NCI-H774 (cell line): ENCODE measurements at places on chromosomes 5 and 9.

DNA sequence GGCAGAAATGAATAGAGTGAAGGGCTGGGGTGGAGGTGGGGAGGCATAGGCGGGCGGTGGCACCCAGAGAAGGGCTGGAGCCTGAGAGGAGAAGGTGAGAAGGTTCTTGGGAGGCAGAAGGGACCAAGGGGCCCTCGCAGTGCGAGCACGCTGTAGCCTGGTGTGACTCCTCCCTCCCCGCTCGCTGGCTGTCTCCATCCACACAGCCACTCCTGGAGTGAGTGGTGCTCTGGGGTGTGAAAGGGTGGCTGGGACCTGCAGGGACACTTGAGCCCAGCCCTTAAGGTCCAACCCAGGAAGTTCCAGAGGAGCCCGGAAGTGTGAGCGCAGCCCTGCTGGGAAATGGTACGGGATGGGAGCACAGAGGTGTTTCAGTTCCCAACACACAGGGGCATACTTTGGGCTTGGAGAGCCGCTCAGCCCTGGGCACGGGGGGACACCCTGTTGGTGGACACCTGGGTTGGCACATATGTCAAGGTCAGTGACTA is 9.3 kb upstream of the SCGB3A1 start:
- no peak for DNase-seq

DNA sequence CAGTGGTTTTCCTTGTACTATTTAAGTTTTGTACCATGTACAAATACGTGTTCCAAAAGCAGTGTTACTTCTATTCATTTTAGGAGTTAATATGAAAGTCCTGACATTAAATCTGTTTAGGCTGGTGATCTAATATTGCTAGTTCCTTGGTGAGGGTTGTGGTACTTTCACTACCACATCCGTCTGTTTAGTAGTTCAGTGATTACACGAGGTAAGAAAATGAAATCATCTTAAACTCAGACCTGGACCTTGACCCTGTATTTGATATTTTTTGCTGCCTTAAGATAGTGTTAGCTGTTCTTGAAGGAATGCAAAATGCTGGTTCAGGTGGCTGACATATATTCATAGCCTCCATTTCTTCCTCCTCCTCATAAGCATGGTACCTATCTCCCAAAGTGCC is 50.3 kb downstream of the MTAP start:
- DNase-seq: no peak

DNA sequence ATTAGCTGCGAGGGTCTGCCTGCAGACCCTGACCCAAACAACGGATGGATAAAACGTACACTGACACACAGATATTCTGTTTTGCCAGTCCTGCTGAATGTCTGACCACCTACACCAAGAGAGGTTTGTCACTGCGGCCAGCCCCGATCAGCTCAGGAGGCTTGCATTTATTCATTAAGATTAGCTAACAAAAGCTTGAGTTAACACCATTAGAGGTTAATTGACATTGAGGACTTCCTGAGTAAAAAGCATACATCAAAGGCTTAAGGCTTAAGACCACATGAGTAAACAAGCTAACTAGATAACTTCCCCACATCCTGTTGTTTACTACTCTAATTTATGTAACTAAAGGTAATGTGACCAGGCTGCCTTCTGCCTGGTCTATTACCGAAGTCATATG is 198.1 kb upstream of the TRPC7 start:
- DNase-seq: no peak

DNA sequence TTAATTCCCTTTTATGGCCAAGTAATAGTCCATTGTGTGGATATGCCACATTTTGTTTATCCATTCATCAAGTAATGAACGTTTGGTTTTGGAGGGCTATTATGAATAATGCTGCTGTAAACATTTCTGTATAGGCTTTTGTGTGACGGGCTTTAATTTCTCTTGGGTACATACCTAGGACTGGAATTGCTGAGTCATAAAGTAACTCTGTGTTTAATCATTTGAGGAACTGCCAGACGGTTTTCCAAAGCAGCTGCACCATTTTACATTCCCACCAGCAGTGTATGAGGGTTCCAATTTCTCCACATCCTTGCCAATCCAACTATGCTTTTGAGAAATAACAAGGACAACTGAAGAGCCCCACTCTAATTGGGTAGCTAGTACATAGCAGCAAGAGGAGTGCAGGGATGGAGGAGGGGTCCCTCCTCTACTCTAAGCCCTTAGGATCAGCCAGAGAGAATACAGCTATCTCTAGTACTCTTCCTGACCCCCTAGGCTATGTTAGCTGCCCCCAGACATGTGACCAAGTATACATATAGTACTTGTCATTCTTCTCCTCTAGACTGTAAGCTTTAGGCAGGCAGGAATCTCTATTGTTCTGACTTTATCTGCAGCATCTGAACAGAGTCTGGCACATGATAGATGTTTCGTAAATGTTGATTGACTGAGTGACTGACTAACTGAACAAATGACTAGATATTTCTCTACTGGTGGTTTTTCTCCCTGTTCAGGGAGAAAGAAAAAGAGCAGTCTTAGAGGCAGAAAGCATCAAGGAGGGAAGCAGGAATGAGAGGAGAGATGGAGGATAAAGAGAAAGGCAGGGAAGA is 22.1 kb upstream of the MATR3 start:
- DNase-seq: peak; percentile 85

DNA sequence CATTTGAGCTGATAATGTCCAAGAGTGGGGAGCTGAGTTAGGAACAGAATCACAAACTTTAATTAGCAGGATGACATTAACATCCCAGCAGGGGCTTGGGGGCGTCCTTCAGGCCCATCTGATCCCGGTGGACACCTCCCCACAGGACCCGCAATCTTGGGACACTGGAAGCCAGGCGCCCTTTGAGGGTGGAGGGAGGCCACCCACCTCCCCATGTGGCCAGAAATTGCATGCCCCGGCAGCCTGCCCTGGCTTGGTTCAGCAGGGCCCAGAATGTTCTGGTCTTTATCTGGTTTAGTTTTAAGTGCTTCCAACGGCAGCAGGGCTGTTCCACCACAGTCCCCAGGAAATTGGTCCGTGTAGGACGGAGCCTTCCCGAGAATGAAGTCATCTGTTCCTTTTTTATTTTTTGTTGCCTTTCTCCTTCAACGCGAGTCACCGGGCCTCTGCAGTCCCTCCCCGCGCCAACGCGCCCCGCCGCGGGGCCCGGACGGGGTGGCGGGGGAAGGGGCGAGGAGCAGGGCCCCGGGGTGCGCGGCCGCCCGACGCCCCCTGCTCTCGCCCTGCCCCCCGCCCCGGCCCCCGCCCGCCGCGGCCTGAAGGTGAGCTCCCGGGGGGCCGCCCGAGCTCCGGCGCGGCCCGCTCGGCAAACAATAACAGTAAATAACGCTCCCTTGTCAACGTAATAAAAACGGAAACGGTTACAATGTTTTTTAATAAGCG is 207.9 kb downstream of the C9orf50 start:
- DNase-seq: peak; percentile 86

- no peak for DNase-seq
Observed at GRCh38 chr9:86983249-86983619, 35.9 kb upstream of the GAS1 start.

GRCh38 chr9:98247831-98248657 is 7.4 kb downstream of the TBC1D2 start:
- DNase-seq: no peak

- peak; percentile 36 for DNase-seq
Observed at GRCh38 chr9:26856413-26857032, 36.1 kb downstream of the CAAP1 start.

GRCh38 chr5:78518365-78519197 is 130.0 kb downstream of the LHFPL2 start:
- no peak for DNase-seq

DNA sequence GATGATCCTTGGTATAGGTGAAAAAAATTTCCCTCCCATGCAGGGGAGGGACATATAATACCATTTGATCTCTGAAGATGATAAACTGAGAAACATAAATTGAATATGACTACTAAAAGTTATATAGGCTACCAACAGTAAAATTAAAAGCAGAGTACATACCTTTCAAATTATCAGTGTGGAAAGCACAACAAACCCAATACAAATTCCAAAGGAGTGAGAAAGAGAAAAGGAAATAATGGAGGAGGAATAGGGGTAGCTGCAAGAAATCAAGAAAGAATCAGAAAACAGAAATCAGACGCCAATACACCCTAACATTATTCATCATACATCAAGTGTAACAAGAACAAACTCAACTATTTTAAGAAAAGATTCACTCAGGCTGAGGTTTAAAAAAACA is 17.7 kb downstream of the GNAQ start:
- DNase-seq: no peak

DNA sequence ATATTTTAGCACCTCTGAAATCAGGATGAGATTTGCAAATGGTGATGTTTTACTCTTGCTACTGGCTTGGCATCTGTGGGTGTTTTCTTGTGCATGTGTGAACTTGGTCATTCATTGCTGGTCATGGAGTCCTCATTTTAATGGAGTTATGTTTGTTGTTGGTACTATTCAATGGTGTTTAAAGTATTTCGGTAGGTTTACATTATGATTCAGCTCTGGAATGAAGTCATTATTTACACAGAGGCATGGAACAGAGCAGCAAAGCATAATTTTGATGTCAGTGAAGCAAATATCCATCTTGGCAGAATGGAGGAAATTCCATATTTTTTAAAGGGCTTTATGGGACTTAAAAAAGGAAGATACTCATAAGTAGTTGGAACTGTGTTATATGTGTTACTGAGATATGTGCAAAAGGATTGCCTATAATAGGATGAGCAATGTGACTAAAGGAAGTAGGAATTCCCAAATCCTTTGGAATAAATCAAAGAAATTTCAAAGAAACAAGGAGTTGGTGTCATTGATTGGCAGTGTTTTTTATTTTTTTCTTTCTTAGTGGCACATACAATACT is 147.4 kb downstream of the ACTBL2 start:
- DNase-seq: no peak

DNA sequence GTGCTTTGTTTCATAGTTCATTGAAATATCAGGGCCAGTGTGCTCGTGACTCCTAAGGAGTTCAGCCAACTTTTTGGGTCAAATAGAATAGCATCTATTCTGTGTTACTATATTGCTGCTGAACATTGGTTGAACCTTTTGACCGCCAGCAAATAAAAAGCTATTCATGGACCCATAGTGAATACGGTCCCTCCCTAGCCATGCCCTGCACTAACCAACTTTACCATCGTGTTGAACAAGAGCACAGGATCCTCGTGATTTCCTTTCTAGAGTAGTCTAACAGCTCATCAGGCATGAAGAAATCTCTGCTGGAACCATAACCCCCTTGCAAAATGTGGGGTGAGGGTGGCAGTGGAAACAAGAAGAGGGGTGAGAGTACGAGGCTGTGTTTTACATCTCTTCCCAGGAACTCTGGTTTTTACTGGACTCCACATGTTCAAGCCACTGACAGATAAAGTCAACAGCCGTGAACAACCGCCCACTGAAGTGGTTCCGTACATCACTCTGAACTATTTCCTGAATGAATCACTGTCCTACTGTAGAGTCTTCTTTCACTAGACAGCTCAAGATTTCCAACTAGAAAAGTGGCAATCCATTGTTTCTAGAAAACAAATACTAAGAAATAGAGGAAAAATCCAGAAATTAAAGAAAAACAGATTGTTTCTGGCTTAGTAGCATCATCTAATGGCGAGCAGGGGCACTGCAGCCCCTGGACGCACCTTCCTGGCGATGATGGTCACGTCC is 70.1 kb upstream of the SPATA31E1 start:
- DNase-seq: no peak

GRCh38 chr5:89230178-89230577 is 347.2 kb upstream of the MEF2C start:
- DNase-seq: no peak
